ENCODE measurements at places on chromosomes 5 and 9.

DNA sequence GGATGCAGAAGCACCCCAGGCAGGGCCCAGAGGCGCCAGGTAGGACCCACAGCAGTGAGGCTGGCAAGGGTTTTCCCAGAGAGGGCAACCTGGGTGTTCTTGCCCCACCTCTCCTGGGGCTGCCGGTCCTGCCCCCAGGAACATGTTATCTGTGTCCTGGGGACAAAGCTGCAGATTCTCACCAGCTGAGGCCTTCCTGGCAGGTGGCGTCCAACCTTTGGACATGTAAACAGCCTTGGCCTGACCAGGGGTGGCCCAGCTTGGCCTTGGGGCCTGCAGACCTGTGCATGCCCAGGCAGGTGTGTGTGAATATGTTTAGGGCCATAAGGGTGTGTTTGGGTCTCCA lies 101.8 kb upstream of the LARP1 start:
- DNase-seq, result no peak

DNA sequence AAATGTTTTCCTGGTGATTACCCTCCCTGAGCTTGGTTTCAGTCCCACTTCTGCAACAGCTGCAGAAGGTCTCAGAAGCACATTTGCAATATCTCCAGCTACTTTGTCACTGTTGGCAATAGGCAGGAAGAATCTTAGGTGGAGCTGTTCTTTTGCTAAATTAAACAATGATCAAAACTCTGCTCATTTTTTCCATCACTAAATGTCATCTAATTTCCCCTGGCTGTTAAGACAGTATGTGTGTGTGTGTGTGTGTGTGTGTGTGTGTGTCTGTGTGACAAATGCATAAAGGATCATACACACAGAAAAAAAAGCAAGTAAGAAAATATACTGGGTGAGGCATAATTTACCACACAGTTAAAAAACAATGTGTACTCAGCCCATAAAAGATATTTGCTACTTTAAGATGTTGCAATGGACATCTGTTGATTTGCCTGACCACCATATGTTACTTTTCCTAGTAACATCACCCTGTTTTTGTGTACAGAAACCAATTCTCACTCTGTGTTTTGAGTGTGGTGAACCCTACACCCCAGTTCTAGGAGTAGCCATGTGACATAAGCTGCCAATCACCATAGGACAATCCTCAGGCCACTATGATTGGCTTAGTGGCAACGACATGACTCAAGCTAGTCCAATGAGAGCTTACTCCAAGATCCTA lies 572.6 kb upstream of the CLINT1 start:
- no peak for DNase-seq

- no peak for DNase-seq
Measured at GRCh38 chr5:143390941-143391340, 12.5 kb downstream of the NR3C1 start.

DNA sequence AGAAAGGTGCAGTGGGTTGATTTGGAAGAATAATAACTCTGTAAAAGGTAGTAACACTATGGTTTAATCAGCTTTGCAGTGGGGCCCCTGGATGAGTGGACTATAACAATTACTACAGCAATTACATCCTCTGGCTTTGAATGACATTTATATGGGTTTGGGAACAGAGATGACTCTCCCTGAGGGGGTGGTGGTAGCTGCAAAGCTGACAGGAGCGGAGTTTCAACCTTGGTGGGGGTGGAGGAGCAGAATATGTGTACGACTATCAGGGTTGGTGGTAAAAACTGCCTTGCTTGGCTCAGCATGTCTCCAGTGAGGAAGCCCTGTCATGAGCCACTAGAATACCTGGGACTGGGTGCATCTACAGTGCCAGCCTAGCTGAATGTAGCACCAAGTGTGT lies 28.3 kb upstream of the NR3C1 start:
- DNase-seq, result no peak

GRCh38 chr5:65034029-65034812 lies 265.5 kb downstream of the CWC27 start:
- no peak for DNase-seq

DNA sequence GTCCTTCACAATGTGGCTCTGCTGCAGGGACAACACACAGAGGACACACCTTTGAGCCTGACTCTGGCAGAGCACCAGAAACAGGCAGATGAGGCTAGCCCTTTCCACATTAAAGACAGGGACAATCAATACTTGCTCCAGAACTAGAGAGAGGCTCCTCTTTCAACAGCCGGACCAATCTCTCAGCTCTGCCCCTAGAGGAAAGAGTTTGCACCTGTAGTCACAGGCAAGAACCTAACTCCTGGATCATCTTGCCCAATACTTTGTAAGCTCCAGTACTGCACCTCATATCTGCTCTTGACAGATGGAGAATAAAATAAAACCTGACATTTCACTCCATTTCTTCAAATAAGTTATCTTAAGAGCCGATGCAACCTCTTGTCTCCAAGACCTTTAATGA lies 52.1 kb downstream of the EPB41L4A start:
- no peak for DNase-seq

DNA sequence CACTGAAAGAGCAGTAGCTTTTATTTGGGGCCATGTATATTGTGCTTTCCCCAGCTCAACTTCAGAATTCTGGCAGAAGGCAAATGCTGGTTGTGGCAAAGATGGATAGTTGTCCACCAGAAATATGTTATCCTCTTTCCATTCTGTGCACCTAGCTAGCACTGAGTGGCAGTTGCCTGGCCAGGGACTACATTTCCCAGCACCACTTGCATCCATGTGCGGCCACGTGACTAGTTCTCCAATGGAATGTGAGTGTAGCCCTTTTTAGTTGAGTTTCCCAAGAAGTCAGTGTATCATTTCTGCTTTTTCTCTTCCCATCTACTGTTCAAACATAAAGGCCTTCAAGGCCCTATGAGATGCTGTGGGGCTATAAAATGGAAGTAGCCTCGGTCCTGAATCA lies 354.0 kb upstream of the CLINT1 start:
- DNase-seq, result no peak

DNA sequence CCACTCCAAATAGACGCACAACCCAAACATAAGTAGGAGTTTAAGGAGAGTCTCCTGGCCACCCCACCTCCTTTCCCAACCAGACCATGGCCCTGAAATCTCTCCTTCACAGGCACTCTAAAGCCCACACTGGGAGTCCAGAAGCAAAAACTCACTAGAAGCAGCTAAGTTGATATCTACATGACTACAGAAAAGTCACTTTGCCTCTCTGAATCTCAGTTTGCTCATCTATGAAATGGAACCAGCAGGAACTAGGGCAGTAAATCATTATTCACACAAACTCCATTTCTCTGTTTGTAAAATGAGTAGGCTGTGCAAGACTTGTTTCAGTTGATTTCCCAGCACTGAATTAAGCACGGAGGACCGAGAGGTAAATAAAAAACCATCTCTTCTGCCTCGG lies 4.1 kb upstream of the WWC1 start:
- DNase-seq, result no peak

DNA sequence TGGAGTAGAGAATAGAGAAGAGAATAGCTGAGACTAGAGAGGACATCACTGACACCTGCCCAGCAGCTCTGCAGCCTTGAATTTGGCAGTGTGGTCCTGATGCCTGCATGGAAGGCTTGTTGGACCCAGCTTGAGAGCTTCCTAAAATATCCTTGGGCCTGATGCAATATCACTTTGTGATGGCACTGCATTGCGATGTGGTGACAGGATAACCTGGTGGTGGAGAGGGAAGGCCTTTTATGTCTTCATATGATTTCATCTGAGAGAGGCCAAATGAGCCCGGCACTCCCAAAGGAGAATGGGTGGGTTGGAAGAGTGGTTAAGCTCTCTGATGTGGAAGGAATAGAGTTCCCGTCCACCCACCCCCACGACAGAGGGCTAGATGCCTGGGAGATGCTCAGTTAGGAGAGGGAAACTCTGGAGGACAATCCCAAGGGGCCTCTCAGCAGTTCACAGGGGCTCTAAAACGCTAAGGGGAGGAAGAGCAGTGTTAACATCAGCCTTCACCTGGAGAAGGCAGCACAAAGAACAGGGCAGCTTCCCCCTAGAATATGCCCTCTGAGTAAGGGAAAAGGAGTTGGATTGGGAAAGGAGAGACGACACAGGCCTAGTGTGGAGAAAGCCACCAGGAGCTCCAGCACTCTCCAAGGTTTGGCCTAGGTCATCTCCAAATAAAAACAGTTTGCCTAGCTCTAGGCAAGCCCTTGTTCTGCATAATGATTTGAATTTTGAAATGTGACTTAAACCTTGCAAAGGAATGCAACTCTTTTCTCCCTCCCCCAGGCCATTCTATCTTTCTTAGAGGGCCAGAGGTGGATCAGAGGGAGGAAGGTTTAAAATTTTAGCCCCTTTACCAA lies 99.8 kb upstream of the SSBP2 start:
- DNase-seq, result no peak

GRCh38 chr9:26781906-26782305 lies 110.7 kb downstream of the CAAP1 start:
- DNase-seq, result no peak

GRCh38 chr9:76600007-76600615 lies 141.1 kb downstream of the GCNT1 start:
- no peak for DNase-seq

- no peak for DNase-seq
Measured at GRCh38 chr5:10455277-10455670, 13.6 kb downstream of the ROPN1L start.

- peak; percentile 4 for DNase-seq
Measured at GRCh38 chr5:45696206-45696836, at the start of gene HCN1. Gene HCN1, minus strand, starts transcription at chr5:45696380.

- DNase-seq, result no peak
Measured at GRCh38 chr5:67765697-67766096, 449.9 kb upstream of the PIK3R1 start.

DNA sequence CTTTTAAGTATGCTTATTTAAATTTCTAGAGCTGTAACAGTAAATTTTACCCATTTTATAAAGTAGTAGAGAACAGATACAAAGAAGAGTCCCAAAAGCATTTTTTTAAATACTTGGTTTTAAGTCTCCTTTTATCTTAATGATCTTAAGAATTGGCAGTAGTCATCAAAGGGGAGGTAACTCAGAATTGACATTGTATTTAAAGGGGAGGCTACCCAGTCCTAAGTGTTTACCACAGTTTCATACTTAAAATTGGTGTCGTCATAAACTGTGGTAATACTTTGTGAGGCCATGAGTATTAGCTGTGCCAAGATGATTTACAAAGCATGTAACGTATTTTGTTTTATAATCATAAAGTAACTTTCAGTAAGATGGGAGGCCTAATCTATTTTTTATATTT lies 14.8 kb downstream of the SLC25A46 start:
- DNase-seq, result no peak

DNA sequence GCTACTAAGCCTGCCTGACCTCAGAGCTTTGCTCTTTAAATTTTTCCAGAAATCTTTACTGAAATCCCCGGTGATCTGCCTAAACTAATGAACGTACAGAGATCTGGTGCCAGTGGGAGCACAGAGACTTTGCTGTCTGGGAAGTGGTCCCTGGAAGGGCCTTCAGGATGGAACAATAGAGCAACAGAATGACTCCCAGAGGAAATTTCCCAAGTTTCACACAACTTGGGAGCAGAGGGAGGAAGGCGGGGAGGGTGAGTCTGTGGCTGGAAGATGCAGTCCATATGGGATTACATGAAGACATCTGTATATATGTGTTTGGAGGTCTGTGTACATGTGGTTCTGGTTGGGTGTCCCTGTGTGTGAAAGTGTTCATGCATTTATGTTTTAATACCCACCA lies 638.3 kb downstream of the CCDC171 start:
- DNase-seq, result no peak

DNA sequence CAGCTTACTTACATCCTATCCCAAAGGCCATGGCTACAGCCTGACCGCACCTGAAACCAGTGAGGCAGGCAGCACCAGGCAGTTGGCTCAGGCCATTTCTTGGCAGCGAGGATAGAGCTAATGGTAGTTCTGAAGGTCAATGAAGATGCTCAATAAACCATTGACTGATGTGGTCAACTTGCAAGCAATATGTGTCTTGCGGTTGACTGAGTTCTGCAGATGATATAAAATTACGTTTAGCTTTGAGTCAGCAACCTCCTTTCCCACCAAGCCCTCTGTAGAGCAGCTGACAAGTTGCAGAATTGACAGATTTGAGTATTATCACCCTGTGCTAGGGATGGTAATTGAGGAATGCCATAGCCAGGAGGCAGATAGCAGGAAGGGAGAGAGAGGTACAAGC lies 189.0 kb upstream of the PUM3 start:
- DNase-seq, result no peak

GRCh38 chr9:112104401-112104800 lies 70.7 kb downstream of the SUSD1 start:
- DNase-seq, result no peak

GRCh38 chr5:145941448-145942130 lies 5.2 kb downstream of the SH3RF2 start:
- DNase-seq, result no peak

DNA sequence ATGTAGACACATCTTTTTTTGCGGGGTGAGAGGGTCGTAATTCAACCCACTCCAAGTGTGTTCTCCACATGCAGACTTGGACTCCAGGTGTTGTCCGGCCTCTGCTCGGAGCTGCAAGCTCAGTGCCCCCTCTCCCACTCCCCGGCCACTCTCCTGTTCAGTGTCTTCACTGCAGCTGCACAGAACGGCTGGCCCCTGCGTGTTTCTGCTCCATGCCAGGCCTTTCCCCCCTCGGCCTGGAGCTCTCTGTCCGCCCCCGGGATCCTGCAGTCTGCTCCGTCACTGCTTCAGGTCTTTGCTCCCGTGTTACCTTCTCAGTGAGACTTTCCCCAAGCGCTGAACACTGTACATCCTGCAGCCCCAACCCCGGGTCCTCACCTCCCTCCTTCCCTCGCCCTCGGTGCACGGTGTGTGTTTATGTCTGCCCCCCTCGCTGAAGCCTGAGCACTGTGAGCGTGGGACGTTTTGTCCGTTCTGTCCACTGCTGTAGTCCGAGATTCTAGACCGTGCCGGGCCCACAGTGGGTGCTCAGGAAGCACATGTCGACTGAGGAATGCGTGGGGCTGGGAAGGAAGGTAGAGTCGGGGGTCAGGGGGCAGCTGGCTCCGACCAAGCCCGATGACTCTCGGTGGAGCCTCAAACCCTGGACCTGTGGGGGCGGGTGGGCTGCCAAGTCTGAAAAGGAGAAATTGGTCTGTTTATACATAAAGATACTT lies 26.4 kb upstream of the GFPT2 start:
- DNase-seq, result no peak

- DNase-seq, result no peak
Measured at GRCh38 chr9:93648836-93649235, 72.5 kb downstream of the PHF2 start.

DNA sequence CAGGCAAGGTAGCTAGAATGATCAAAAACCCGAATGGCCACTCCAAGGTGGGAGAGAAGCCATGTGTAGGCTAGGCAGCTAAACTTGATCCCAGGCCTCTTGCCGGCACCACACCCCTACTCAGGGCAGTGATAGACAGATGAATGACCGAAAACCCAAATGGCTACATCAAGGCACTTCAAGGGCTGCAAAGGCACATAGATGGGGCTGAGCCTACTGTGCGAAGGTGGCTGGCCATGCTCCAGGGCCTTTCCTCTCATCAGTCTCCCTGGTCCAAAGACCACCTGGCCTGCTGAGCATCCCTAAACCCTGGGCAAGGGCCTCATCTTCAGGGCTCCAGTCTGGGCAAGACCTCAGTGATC lies 3.7 kb upstream of the TIFAB start:
- no peak for DNase-seq

Measured in stimulated activated CD4-positive, alpha-beta T cell treated with anti-CD3 and anti-CD28 coated beads, Interleukin-1b, Interleukin-23, amount 100 ng/mL, for 1 hour (primary cell).